ENCODE measurements at places on chromosomes 6 and 20. TPM values are rescaled to one million over a fixed set of nuclear protein-coding genes. Genes with fewer than 3 reads are reported as not detected.

Gene RBPJL
- not detected for total RNA-seq

Gene LPIN3
- total RNA-seq, result 0.07 TPM

Gene OXT
- not detected for total RNA-seq

Gene TCF19
- total RNA-seq, result 101 TPM

Gene TREML1
- total RNA-seq, result not detected

Gene HLA-DMB
- 0.16 TPM for total RNA-seq

Gene MLN
- not detected for total RNA-seq

Gene EYS
- total RNA-seq, result 0.87 TPM

Gene LIN28B
- 2.3 TPM for total RNA-seq

GRCh38 chr6:34317172-34317477 is 68.3 kb upstream of the SMIM29 start:
- no peak for DNase-seq

- peak; percentile 50 for DNase-seq
Observed at GRCh38 chr6:20572940-20573339, 38.7 kb downstream of the CDKAL1 start.

- peak; percentile 64 for DNase-seq
Observed at GRCh38 chr6:112332274-112332673, 14.9 kb upstream of the RFPL4B start.

GRCh38 chr20:61320691-61321425 is 68.8 kb downstream of the CDH4 start:
- DNase-seq, result no peak

DNA sequence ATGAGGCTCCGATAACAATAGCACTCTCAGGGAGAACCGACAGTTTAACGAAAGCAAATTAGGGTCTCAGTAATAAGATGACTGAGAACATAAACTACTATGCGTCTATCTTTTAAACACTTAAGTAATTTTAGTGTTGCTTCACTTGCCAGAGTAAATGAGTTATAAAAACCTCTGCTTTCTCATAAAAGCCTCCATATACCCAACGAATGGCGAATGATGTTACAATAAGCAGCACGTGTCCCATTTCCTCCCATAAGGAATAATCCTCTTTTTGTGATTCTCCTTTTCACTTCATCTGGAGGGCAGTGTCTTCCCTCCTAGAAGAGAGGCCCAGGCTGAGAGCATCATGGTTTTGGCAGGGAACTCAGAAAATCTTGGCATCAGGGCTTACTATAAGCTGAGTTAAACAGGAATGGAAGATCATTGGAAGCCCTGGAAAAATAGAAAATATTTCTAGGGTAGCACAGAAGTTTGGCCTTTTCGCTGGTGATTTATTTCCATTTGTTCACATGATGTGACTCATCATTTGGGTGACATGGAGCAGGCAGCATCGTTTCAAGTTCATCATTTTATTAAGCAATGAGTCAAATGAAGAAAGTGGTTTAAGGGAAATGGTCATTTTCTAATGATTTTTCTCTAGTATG is 255.4 kb downstream of the ATXN1 start:
- peak; percentile 20 for DNase-seq

- no peak for DNase-seq
Observed at GRCh38 chr20:2872459-2873009, 747 bp upstream of the PTPRA start.

GRCh38 chr20:39311851-39312506 is 349.8 kb downstream of the DHX35 start:
- DNase-seq, result no peak

DNA sequence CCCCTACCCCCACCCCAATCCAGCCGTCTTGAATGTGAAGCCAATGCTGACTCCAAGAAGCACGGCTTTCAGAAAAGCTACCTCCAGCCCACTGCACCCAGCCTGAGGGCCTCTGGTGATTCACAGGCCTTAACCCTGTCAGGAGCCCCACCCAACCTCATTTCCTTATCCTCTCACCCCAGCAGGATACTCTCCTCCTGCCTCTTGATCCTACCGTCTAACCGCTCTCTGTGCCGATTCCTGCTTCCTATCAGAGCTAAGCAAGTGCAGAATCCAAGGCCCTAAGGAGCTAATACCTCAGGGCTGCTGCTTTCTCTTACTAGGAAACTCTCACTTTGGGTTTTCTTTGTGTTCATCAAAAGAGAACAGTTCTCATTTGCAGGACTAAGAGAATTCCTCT is 47.2 kb downstream of the TRERF1 start:
- peak; percentile 95 for DNase-seq

DNA sequence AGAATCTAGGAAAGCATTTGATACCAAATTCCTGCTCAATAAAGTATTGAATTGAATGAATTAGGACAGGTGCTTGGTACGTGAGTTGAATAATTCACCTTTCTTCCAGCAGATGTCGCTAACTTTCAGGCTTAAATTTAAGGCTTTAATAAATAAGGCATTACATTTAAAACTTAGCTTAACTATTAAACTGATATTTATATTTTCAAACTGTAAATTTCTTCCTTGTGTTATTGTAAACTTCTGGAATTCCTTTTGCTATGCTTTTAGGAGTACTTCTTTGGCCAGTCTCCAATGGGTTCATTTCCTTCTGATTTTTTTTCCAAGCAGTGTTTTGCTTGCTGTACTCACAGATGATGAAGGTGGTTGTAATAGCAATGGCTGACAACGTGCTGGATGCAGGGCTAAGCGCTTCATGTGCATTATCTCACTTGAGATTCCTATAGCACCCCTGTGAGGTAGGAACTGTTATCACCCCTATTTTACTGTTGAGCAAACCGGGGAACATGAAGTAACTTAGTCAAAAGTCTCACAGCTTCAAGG is 71.3 kb upstream of the SLC2A12 start:
- peak; percentile 74 for DNase-seq

DNA sequence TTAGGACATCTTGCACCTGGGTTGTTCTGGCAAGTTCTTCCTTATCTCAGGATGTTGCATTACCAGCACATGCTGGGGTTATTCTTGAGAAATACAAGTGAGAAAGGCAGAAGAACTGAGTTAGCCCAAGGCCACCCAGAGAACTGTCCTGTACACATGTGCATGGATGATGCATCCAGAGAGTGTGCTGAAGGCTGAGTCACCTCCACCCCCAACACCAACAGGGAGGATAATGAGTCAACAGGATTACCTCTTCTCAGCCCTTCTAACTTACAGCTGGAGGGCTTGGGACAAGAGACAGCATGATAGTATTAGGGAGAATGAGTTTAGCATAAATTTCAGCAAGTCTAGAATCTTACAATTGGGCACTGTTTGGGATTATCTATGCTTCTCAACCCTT is 8.5 kb downstream of the SCGN start:
- DNase-seq, result peak; percentile 90

DNA sequence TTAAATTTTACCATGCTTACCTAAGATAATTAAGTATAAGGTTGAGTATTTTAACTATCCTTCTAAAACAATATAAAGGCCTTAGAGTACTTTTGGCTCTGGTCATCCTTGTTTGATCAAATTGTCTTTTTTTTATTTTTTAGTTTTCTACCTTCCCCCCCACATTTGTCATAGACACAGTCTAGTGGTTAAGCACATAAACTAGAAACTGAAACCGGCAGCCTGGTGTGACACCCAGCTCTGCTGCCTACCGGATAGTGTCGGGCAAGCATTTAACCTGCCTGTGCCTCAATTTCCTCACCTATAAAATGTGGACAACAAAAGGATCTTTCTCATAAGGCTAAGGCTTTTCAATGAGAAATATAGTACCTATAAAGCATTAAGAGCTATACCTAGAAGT is 21.6 kb upstream of the TULP4 start:
- DNase-seq, result no peak
